ENCODE measurements at places on chromosomes 7 and 10.

- no peak for DNase-seq
Measured at GRCh38 chr7:138565451-138566114, 105.5 kb downstream of the TRIM24 start.

- DNase-seq = no peak
Measured at GRCh38 chr10:131872011-131872826, 28.6 kb upstream of the PPP2R2D start.

DNA sequence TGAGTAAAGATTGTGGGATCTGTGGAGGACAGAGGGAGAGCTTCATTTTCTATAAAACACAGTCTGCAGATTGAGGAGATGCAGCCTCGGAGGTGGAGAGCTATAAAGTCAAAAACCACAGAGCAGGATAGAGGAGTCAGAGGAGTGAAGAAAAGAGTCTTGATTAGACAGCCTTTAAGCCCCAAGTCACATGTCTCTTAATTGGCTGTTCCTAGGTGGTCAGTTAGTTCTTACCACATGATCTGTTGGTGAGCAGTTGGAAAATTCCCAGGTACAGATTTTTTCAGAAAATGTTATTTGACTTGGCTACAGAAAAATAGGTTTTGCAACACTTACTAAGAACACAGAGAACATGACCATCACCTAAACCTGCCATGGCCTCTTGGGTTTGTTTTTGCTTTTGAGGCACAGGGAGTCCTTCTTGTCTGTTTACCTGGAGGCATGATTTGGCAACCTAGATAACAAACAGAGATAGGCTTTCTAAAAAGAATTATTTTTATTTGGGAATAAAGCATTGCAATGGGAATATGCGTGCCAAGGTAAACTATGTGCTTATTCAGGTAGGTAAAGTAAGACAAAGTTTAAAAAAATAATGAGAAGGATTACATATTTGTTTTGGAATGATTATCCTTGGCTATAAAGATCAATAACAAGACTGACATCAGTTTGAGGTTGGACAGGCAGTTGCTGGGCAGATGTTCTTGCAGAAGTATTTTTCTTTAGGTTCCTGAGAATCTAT is 604 bp upstream of the CYP3A43 start:
- no peak for DNase-seq

- DNase-seq = no peak
Measured at GRCh38 chr7:44434201-44434600, 56.3 kb downstream of the NUDCD3 start.

DNA sequence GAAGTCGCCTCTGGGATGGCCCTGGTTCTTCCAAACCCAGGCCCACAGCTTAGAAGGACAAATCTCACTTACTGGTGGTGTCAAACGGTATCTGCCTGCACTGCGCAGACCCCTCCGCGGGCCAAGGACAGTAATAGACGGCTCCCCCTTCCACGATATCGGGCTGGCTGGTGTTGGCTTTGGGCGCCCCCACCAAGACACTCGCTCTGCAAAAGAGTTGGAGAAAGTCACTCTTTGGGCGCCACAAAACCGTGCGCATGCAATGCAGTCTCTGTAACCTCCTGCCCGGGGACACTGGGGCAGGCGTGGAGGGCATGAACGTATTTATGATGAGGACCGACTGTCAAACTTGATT is 1.1 kb downstream of the ITGA8 start:
- DNase-seq = no peak

- DNase-seq = no peak
Measured at GRCh38 chr7:23467291-23467805, 2.9 kb downstream of the IGF2BP3 start.

DNA sequence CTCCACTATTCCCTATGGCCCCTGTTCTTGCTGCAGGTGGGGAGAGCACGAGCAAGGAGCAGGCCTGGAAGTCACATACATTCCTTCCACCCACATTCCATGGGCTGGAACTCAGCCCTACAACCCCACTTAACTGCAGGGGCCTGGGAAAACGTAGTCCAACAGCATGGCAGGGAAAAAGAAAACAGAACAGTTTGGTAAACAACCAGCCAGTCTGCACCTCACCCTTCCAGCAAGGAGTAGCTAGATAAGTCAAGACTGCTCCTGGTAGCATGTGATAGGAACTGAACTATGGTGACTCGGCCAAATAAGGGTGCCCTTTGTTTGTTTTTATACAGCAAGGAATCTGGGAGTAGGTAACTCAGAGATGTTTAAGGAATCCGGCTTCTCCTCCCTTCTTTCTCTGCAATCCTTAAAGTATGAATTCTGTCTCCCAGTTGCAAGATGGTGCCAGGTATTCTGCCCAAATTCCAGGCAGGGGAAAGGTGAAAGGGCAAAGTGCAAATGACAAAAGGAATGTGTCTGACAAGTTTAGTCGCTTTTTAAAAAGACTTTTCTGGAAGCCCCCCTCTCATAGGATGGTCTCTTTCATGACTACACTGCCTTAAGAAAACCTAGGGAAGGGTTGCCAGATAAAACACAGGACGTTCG is 311.7 kb upstream of the NEBL start:
- no peak for DNase-seq

GRCh38 chr10:352476-353235 is 217.4 kb downstream of the ZMYND11 start:
- no peak for DNase-seq

GRCh38 chr10:132710746-132711612 is 75.0 kb downstream of the NKX6-2 start:
- no peak for DNase-seq
